Smooth muscle cell of the brain vasculature (primary cell): ENCODE measurements at places on chromosomes 11 and 22.

DNA sequence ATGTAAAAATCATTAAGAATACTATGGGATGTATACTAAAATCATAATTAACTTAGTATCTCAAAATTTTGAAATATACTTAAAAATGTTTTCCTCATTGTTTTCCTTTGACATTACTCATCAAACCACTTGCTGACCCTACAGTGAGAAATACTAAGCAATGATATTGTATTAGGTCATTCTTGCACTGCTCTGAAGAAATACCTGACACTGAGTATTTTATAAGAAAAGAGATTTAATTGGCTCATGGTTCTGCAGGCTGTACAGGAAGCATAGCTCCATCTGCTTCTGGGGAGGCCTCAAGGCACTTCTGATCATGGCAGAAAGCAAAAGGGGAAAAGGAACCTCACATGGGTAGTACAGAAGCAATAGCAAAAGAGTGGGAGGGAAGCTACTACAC, 950.9 kb upstream of the CHORDC1 start:
- DNase-seq = no peak

DNA sequence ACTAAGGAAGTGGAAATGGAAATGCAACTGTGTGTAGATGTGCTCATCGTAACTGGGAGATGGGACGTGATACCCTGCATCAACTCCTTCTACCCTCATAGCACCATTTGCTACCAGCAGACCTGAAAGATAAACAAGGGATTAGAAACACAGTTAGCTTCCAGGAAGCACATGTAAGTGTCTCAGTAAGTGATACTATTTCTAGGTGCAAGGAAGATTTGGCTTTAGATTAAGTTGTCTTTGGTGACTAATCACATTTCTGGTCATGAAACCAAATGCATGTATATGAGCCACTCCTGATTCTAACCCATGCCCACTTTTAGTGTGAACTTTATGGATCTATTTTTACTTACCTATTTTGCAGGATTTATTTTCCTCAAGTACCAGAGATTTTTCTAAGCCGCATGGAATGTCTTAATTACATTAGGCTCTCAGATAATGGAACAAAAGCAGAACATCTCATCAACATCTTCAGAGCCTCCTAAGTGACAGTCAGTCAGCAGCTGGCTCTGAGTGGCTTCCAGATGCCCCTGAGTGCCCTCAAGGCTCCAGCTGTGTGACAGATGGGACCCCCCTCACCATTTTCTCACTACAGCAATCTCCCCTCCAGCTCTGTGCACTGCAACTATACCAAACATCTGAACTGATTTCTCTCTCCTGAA, 21.2 kb downstream of the SLC5A12 start:
- DNase-seq = no peak

DNA sequence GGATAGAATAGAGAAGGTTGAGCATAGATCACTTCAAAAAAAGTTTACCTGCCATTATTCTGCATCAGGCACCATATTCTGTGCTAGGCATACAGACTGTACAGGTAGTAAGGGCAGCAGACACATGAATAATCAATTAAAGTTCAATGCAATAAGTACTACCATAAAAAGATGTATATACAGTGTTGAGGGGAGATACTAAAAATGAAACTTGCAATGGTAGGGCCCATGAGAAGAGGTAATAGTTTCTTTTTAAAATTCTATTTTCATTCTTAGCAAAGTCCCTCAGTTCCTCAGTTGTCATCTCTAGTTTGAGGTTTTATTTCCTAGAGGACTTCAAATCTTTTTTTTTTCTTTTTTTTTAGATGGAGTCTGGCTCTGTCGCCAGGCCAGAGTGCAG, 819.9 kb downstream of the FAM181B start:
- DNase-seq = no peak

DNA sequence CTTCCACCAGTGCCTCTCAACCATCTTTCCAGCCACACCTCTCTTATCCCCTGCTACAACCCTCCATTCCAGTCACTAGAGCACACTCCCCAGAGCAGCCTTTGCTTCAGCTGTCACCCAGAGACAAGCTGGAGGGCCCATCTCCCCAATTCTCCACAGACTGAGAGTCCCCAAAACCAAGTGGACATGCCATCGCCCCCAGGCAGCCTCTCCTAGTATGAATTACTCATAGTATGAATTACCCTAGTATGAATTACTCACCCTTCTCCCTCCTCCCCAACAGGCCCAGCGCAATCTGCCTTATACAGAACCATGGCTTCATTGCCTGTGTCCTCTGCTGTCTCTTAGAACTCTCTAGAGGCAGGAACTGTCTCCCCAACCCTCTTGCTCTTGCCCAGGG, 24.8 kb downstream of the MYH9 start:
- DNase-seq = no peak

- no peak for DNase-seq
Observed at GRCh38 chr22:38144025-38144405, 33.5 kb upstream of the BAIAP2L2 start.

DNA sequence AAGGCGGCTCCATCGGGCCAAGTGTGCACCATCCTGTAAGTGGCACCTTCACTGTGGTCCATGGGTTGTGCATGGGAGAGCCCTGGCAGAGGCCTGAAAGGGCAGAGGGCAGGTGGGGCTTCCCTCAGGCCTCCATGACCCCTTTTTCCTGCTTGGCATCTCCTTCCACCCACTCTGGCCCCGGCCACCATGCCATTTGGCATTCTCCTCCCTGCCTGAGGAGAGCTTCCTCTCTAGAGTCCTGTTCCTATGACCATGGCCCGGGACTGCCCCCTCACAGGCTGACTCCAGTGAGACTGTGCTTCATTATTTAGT, 4.9 kb downstream of the OTOG start:
- DNase-seq = no peak

DNA sequence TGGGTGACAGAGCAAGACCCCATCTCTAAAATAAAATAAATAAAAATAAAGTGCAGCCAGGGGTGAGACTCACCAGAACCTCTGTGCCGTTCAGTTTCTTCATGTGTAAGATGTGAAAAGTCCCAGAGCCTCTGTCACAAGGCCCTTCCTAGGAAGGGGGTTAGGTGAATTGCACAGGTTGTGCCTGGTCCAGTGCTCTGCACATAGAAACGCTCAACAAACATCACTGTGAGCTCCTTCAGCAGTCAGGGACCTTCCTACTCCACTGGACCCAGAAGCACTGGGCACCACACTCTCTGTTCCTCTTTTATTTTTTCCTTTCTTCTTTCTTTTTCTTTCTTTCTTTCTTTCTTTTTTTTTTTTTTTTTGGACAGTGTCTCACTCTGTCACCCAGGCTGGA, 22.3 kb downstream of the MRPL21 start:
- DNase-seq = no peak

DNA sequence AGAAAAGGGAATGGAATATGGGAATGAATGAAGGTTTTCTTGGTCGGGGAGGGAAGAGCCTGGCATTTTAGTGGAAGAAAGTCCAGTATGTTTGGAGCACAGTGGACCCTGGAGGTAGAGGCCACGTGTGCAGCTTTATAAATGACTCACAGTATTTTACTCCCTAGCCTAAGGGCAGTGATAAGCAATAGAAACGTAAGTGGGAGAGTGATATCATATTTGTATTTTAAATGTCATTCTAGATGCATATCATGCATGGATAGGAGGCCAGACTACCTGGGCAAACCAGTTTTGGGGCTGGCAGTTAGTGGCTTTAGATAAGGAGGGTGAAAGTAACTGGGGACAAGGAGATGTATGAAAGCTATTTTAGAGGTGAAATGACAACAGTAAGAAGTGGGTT, 174.1 kb downstream of the ARHGAP42 start:
- DNase-seq = no peak

GRCh38 chr11:104776501-104777170, 121.6 kb downstream of the CASP12 start:
- DNase-seq = no peak

DNA sequence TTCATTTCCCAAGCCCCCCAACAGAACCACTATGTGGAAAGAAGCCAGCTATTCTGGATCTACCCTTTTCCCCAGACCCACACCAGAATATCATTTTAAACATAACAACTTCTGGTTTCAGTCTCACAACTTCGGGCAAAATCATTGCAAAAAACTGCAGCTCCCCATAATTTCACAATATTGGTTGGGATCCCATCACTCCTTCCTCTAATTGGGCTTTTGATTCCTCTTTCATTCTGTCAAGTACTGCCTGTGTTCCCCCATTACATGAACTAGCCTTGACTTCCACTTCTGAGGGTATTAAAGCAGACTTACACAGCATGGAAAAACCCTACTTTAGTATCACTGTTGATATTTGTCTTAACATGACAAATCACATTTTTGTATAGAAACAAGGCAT, 4.1 kb upstream of the APOL3 start:
- no peak for DNase-seq

- no peak for DNase-seq
Observed at GRCh38 chr11:16096336-16096735, 260.0 kb downstream of the SOX6 start.
